ENCODE measurements at places on chromosomes 5 and 9.

GRCh38 chr5:149325166-149325735, 20.0 kb upstream of the GRPEL2 start:
- DNase-seq: no peak

- DNase-seq: no peak
Observed at GRCh38 chr5:143198332-143198731, 205.2 kb downstream of the NR3C1 start.

DNA sequence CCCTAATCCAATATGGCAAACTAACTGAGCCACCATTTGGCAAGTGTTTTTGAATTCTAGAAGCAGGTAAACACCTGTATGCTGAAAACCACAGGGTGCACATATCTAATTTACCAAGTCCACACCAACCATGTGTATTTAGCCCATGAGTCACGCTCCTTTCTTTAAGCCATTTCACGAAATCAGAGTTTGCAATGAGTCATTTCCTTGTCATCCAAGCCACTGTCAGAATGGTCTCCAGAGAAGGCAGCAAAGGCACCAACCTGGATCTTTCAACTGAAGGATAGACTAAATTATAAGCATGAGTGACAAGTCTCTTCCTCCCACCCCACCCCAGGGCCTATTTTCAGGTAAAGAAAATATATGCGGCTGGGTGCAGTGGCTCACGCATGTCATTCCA, 110.0 kb downstream of the PAX5 start:
- no peak for DNase-seq

- no peak for DNase-seq
Observed at GRCh38 chr5:107855171-107855570, 184.4 kb upstream of the EFNA5 start.

GRCh38 chr9:5832538-5833529, at the start of gene ERMP1:
ERMP1 (minus strand) TSS chr9:5833117; CDS start chr9:5833027, 90 bp downstream.
- DNase-seq: peak; percentile 78

DNA sequence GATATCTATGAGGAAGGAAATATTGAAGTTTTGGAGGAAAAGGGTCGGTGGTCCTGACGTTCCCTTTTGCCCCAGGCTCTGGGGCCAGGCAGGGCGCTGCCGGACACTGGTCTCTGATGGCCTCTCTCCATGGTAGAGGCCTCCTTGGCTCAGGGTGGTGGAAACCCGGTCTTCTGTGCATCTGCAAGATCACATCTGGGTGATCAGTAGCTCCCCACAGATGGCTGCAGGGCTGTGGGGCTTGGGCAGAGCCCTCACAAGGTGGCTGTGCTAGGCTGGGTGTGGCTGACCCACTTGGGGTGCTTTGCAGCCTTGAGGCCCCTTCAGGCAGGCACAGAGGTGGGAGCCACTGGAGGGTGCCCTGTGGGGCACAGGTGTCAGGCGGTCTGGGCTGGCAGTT, 53.9 kb upstream of the RNU6ATAC start:
- DNase-seq: no peak

All from activated CD8-positive, alpha-beta memory T cell treated with anti-CD3 and anti-CD28 coated beads for 1 hour (primary cell).